ENCODE measurements at places on chromosomes 5 and 9.

DNA sequence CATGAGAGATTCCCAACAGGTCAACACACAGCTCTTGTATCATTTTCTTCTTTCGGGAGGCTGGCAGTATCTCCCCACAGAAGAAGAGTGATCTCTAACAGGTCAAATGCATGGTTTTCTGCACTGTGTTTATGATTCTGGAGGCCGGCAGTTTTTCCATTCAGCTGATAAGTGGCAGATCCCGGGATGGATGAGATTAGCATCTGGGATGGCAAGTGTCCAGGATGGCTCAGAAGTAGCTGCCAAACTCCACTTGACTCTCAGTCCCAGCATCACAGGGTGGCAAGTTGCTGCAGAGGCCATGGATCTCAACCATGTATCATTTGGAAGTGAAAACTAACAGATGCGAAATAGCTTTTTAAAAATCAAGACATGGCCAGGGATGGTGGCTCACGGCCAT lies 97.8 kb upstream of the SLC44A1 start:
- no peak for DNase-seq

DNA sequence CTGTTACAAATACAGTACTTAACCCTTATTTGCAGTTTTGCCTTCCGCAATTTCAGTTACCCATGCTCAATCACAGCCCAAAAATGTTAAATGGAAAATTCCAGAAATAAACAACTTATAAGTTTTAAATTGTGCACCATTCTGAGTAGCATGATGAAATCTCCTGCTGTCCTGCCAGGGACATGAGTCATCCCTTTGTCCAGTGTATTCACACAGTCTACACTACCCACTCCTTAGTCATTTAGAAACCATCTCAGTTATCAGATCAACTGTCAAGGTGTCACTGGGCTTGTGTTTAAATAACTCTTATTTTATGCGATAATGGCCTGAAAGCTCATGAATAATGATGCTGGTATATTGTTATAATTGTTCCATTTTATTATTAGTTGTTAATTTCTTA lies 95.8 kb downstream of the PLCXD3 start:
- no peak for DNase-seq

DNA sequence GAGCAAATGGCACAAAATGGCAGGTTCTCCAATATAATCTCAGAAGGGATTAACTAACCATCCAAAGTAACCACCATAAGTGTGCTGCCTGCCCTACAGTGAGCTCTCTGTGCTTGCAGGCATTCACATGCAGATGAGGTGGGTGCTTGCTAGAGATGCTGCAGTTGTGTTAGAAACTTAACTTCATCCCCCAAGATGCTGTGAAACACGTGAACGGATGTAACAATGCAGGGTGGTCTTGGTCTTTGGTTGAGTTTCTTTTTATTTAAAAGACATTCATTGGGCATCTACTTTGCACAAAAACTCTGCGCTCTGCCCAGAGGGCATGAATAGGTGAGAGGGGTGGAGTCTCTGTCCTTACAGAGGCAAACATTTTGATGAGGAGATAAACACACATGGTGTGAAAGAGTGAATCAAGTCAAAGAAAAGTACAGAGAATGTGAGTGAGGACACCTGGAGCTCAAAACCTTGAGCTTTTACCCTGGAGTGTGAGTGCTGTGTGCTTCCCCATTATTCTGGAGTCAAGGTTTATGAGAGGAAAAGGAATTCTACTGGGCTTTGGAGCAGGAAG lies 143.9 kb upstream of the DAP start:
- DNase-seq: no peak

- DNase-seq: no peak
Measured at GRCh38 chr9:84834426-84834825, 164.9 kb downstream of the NTRK2 start.

DNA sequence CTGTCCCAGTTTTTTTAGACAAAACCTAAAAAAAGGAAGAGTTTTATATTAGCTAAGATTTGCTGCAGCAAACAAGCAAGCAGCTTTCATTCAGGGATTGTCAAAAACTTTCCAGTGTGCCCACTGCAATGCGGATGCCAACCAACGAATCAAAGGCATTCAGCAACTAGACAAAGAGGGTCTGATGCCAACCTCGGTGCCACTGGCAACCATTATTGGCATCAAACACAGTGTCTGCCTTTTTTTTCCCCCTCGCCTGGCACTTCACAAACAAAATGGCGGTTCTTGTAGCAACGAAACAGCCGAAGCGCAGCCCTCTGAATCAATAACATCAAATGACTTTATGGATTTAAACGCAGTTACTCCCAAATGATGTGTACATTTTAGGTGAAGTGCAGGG lies 10.4 kb downstream of the NFIB start:
- DNase-seq: no peak

DNA sequence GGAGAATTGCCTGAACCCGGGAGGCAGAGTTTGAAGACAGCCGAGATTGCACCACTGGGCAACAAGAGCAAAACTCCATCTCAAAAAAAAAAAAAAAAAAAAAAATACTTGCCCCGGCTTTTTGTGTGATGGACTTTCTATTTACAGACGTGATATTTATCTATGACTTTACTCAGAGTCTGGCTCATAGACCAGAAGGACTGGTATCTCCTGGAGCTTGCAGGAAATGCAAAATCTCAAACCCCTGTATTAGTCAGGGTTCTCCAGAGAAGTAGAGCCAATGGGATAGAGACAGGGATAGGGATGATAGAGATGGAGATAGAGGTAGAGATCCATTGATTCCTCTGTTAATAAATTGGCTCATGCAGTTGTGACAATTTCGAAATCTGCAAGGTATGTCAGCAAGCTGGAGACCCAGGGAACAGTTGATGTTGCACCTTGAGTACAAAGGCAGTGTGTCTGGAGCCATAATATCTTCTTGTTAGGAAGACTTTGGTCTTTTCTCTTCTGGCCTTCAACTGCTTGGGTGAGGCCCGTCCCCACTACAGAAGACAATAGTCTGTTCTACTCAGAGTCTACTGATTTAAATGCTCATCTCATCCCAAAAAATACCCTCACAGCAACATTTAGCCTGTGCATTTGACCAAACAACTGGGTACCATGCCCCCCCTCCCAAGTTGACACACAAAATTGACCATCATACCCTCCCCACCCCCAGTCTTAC lies 195.4 kb upstream of the MSX2 start:
- DNase-seq: no peak

DNA sequence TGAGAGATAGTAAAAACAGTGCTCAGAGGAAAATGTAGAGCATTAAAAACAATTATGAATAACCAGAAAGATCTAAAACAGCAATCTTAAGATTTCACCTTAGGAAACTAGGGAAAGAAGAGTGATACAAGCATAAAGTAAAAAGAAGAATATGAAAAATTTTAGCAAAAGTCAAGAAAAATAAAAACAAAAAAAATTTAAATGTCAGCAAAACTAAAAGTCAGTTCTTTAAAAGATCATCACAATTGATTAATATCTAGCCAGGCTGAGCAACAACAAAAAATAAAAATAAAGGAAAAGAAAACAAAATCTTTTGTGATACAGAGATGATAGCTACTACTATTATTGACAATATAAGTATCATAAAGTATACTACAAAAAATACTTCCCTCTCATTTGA lies 1088.1 kb upstream of the EDIL3 start:
- no peak for DNase-seq

DNA sequence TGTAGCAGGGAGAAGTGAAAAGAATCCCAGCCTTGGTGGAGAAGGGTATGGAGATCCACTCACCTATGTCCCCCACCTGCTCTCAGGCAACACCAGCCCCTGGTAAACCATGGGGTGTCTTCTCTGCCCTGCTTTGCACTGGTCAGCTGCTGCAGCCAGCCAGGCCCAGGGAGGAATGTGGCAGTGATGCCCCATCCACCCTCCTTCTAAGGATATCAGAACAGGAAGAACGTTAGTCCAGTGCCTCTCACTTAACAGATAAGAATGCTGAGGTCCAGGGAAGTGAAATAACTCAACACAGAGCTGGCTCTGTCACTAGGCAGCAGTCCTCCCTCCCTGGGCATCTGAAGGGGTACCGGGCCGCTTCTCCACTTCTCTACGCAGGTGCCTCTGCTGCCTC lies 9.7 kb upstream of the PPIC start:
- no peak for DNase-seq

GRCh38 chr9:18362901-18363685 lies 110.9 kb upstream of the ADAMTSL1 start:
- DNase-seq: no peak

DNA sequence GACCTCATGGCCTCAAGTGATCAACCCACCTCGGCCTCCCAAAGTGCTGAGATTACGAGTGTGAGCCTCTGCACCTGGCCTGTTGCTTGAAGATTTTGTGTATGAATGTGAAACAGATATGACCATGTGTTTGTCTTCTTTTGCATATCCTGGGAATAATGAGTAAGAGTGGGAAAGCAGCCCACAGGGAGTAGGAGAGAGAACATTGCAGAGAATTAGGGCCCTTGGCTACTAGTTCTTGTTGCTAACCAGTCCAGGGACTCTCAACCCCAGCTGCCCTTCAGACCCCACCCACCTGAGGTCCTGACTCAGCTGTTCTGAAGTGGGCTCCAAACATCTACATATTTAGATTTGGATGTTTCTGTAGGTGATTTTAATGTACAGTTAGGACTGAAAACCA lies 125.5 kb downstream of the MTX3 start:
- no peak for DNase-seq

GRCh38 chr5:176934309-176934930 lies 35.3 kb upstream of the HK3 start:
- DNase-seq: no peak

GRCh38 chr5:38426490-38426889 lies 130.0 kb downstream of the LIFR start:
- DNase-seq: no peak

GRCh38 chr5:1554410-1554967 lies 30.7 kb upstream of the LPCAT1 start:
- DNase-seq: no peak

DNA sequence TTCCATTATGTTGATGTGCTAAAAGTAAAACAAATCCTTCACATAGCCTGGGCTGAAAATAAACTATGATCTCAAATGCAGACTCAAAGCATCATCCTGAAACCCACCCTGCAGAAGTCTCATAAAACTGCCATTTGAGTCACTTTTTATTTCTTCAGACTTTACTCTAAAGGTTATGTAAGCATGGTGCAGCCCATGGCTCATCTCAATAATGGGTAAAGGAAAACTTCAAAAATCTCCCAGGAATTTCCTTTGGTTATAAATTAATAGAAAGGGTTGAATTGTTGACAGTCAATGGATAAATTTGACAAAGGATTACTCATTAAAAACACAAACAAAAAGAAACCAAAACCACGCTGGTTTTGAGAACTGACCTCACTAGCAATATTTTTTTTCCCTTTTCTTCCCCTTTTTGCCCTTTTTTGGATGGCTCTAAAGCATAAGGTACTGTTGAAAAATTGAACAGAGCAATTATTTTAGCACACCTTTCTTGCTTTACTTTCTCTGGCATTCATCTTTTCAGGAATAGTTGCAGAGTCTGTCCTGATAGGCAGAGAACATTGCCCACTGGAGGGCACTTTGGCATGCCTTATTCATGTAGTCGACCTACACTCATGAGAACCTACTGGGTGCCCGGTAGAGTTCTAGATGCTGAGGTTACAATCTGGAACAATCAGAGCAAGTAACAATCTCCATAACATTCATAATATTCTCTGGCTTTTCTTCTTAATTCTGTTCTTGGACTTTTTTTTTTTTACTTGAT lies 191.4 kb downstream of the TMEM167A start:
- DNase-seq: no peak

DNA sequence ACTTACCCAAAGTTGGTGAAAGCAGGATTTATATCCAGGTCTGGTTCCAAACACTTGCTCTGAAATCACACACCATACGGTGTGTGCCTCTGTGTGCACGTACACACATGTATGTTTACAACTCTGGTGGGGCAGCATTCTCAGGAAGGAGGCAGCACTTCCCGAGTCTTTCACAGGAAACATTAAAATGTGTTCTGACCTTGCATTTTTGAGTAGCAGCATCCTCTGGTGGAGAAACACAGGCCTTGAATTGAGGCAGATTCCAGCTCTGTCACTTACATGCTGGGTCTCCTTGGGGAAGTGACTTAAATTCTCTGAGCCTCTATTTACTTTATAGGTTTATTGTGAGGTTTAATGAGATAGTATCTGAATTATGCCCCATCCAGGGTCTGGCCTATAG lies 126.4 kb downstream of the RGS3 start:
- DNase-seq: no peak

GRCh38 chr5:173486355-173487225 lies 129.9 kb downstream of the BOD1 start:
- no peak for DNase-seq

DNA sequence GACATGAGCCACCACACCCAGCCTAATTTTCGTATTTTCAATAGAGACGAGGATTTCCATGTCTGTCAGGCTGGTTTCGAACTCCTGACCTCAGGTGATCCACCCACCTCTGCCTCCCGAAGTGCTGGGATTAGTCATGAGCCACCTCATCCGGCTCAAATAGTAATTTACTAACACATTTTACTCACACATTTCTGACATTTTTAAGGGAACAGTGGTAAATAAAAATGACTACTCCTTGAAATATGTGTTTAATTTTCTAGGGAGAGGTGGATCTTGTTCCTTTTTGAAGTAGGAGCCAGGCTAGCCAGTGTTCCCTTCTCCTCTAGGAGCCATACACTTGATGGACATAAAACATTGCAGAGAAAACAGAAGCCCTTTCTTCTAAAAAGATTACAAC lies 55.2 kb upstream of the ERBIN start:
- no peak for DNase-seq

DNA sequence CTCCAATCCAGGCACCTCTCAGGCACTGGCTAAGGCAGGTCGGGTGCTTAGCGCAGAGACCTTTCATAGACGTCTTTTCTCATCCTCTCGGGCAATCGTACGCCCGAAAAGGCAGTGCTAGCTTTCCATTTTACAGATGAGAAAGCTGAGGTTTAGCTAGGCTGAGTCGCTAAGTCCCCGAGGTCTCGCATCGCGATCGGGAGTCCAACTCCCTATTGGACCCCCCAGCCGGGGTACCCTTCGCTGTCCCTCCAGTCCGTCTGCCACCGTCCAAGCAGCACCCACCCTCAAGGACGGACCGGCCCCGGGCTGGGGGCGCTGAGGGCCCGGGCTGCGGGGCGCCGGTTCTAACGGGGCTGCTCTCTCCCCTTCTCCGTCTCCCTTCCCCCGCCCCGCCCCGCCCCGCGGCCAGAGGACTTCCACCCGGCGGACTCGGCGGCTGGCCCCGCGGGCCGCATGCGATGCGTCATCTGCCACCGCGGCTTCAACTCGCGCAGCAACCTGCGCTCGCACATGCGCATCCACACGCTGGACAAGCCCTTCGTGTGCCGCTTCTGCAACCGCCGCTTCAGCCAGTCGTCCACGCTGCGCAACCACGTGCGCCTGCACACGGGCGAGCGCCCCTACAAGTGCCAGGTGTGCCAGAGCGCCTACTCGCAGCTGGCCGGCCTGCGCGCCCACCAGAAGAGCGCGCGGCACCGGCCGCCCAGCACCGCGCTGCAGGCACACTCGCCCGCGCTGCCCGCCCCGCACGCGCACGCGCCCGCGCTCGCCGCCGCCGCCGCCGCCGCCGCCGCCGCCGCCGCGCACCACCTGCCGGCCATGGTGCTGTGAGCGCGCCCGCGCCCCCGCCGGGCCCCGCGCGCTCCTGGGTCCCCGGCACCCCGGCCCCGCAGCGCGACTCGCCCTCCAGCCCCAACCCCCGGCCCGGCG lies 12.5 kb upstream of the EXOSC2 start:
- DNase-seq: peak; percentile 78

GRCh38 chr5:137099651-137100050 lies 399.5 kb downstream of the SPOCK1 start:
- DNase-seq: no peak

Measured in NCI-H1930 (cell line).